Activated T-cell treated with anti-CD3 and anti-CD28 coated beads for 1 hour (primary cell): ENCODE measurements at places on chromosomes 4 and X.

- DNase-seq: no peak
Observed at GRCh38 chr4:11455201-11455835, 26.6 kb upstream of the HS3ST1 start.

DNA sequence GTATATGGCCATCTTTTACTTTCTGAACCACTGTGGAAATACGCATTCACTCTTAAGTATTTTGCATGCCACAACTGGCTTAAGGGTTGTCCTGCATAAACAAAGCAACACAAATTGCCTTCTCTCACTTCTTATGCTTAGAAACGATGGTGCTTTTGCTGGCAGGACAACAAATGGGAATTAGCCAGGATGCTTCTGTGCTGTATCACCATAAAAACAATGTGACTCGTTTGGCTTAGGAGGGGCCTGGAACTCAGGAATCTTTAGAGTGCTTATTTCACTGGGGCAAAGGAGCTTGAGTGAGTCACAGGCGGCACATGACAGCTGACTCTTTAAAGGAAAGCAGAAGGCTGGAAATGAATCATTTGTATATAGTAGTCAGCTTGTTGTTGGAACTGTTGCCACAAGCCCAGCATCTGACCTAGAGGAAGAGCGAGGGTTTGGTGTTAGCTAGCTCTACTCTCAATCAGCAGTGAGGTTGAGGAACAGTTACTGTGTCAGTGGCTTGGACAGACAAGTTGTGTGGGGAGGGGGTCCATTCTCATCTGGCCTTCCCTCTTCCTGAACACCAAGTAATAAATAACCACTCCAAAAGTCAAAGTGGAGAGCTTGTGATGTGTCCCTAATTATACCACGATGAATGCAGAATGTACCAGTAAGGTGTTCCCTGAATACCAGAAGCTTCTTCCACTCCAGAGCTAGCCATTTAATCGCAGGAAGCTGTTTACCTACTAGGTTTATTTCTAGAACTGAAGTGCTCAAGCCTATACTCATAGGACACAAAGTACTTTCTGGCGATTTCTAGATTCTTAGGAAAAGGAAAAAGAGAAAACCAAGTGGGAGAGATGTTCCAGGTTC lies 293.1 kb downstream of the CAMK2D start:
- DNase-seq: no peak

DNA sequence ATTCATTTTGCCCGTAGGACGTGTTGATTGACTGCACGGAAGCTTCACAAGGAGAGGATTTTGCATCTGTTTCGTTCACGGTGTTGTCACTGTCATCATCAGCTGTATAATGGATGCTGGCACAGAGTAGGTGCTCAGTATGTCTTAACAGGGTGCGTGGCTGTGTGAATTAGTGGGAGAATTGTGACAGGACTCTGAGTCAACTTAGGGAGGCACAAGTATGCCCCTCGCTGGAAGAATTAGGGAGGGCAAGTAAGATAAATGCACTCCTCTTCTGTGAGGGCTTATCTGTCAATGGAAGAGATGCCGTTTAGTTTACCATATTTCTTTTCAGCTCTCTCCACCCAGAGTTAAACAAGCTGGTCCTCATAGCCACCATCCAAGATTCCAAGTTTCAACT lies 107.2 kb downstream of the TRIML1 start:
- no peak for DNase-seq

- no peak for DNase-seq
Observed at GRCh38 chr4:1488357-1488756, 82.1 kb upstream of the NKX1-1 start.

- no peak for DNase-seq
Observed at GRCh38 chrX:121032531-121032930, 14.9 kb upstream of the GLUD2 start.

DNA sequence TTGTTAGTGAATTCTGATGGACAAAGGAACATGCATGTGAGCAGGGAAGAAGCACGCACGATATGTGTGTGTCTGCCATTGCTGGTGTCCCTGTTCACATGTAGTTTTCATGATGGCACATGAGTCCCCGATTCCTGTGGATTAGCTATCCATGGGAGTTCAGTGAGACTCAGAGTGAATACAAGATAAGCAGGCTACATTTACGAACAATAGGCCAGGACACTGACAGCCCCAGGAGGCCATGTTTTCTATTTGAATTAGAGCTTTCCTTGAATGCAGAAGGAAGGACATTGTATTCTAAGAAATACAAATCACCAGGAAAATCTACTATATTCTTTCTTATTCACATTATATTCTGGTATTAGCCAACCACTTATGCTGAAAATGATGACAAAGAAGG lies 171.4 kb downstream of the PPP1R2C start:
- no peak for DNase-seq

DNA sequence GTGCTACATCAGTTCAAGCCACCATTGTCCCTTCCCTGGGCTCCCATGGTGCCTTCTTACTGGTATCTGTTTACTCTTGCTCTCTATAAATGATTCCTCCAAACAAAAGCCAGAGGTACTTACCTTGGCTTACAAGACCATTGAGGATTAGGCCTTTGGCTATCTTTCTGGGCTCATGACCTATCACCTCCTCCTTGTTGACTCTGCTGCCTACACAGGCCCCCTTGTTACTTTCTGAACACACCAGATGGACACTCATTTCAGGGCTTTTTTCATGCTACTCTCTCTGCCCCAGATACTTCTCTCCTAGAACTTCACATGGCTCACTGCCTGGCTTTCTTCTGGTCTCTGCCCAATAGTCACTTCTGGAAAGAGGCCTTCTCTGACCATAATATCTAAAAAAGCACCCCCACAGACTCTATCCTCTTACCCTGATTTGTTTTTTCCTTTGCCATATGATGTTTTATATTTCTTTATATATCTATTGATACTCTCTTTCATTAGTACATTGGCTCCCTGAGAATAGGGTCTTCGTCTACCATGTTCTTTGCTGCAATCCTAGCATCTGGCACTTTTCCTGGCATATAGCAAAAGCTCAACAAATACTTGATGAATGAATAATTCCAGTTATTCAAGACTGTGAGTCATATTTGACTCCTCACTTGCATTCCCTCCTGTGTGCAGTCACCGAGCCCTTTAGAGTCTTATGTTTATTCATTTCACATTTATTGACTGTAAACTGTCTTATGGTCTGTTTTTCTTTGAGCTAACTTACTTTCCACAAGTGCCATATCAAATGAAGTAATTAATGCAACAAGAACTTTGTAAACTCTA lies 27.1 kb upstream of the TAPT1 start:
- DNase-seq: no peak

DNA sequence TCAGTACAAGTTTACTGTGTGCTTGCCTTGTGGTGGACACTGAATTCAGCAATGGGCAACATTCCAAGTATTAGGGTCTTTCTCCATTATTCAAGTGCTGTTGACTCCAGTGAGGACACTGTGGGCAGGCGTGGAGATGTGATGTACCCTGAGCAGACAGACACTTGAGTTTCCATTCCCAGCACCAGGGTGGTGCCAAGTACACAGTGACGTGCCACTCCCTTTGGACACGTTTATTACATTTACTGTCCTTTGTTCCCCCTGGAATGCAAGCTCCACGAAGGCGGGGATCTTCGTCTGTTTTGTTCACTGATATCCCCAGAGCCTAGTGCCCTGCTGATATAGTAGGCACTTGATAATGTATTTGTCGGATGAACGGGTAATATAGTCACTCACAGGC lies 130.6 kb upstream of the STX18 start:
- DNase-seq: no peak

DNA sequence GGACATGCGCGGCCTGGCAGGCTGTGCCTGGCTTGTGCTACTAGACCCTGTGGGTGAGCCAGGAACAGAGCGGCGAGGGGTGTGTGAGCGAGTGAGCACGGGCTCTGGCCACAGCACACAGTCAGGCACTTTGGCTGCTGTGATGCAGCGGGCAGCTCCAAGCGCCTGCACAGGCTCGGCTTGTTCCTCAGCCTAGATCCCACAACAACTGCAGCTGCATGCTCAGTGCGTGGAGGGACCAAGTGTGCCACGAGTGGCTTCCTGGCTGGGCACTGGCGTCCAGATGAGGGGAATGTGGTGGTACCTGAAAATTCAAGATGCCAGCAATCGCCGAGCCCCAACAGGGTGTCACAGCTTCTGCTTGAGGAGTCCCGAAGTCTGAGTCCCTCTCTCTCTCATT lies 1056.6 kb downstream of the RAPGEF2 start:
- no peak for DNase-seq

DNA sequence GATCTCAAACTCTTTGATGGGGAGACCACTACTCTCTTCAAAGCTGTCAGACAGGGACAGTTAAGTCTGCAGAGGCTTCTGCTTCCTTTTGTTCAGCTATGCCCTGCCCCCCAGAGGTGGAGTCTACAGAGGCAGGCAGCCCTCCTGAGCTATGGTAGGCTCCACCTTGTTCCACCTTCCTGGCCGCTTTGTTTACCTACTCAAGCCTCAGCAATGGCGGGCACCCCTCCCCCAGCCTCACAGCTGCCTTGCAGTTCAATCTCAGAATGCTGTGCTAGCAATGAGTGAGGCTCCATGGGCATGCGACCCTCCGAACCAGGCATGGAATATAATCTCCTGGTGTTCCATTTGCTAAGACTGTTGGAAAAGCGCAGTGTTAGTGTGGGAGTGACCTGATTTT lies 42.1 kb upstream of the UGT2B10 start:
- no peak for DNase-seq

DNA sequence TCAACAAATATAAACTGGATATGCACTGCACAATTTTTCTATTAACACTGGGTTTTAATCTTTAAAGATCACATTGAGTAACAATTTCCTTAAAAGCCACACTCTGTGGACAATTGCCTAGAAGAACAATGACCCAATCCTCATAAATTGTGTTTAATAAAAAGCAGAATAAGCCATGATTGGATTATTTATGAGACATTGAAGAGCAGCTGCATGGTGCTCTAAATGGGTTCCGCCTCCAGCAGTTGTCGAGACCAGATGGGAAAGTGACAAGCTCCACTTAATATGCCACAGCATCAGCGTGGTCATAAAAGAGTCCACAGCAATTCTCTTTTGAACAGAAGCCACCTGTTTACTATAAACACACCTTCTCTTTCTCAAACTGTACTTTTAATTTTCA lies 635.2 kb upstream of the FRG1 start:
- DNase-seq: no peak

DNA sequence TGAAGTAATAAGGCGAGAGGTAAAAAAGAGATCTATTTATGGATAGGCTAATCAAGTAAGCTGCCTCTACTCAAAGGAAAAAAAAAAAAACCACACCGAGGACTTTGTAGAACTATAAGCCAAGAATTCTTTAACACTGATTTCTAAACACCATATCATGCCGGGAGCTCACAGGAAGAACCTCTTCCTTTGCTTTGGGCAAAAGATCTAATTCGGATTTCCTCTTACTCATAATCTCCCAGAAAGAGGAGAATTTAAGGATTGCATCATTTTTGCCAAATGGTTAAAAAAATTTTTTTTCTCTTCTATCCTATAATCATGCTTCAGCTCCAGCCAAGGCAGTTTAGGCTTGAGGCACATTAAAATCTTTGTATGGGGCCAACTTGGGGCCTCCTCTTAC lies 95.5 kb downstream of the ZNF827 start:
- DNase-seq: no peak

- DNase-seq: no peak
Observed at GRCh38 chr4:7156761-7157488, 35.4 kb upstream of the SORCS2 start.

- no peak for DNase-seq
Observed at GRCh38 chr4:120081726-120082125, 15.1 kb upstream of the MAD2L1 start.

DNA sequence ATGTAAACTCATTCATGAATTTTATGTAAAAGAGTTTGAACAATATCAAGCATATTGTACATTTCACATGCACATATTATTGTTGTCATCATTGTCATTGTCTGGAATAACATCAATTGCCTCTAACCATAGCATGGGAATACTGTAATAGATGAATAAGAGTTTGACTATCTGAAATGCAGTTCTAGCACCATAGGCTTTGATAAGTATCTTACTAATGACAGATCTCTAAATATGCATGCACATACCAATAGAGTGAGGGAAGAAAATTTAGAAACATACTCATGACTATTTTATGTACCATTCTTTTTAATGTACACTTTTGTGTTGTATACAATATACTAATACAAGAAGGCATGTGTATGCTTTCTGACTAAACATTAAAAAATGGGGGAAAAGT lies 161.6 kb upstream of the SPRY1 start:
- DNase-seq: no peak

- DNase-seq: no peak
Observed at GRCh38 chr4:78493731-78494130, 57.8 kb upstream of the ANXA3 start.

DNA sequence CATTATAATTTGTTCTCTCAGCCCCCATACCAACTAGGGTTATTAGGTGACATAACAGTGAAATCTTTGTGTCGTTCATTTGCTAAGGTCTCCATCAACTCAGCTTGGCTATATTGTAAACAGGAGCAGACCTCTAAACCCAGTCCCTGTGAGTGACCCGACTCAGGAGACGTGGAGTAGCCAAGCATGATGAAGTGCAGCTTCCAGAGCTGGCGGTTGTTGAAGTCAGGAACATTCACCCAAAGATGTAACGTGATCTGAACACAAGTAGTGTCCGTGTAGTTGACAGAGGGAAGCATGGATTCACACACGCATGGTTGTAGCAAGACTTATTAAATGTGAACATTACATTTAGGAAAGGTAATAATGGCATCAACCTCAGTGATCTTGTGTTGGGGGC lies 102.3 kb downstream of the FAM193A start:
- no peak for DNase-seq

- no peak for DNase-seq
Observed at GRCh38 chr4:170259631-170260153, 169.9 kb upstream of the AADAT start.

- DNase-seq: no peak
Observed at GRCh38 chrX:75784680-75785491, at the start of gene MAGEE2. MAGEE2 (minus strand) TSS chrX:75785254; CDS start chrX:75785051, 203 bp downstream.
